ENCODE measurements at places on chromosomes 6 and 20.

GRCh38 chr6:121619987-121620740 lies 184.7 kb downstream of the GJA1 start:
- DNase-seq = no peak

GRCh38 chr6:22227824-22228610 lies 68.8 kb downstream of the PRL start:
- DNase-seq = no peak

DNA sequence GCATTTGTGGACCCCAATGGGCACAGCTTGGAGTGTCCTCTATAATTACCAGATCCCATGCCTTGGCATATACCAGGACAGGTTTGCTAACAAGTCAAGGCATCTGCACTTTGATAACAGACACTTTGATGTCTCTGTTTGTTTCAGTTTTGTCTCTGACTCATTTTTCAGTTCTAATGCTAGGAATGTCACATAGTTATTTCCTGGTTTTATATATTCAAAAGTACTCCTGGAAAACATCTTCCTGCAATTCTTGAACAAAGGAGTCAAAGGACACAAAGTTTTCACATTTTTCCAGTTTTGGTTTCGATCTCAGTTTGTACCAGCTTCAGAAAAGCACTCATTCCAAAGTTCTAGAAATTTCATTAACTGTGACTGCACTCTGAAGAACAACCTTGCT lies 188.1 kb downstream of the FOXC1 start:
- no peak for DNase-seq

GRCh38 chr6:85490516-85491248 lies 40.8 kb downstream of the NT5E start:
- no peak for DNase-seq

DNA sequence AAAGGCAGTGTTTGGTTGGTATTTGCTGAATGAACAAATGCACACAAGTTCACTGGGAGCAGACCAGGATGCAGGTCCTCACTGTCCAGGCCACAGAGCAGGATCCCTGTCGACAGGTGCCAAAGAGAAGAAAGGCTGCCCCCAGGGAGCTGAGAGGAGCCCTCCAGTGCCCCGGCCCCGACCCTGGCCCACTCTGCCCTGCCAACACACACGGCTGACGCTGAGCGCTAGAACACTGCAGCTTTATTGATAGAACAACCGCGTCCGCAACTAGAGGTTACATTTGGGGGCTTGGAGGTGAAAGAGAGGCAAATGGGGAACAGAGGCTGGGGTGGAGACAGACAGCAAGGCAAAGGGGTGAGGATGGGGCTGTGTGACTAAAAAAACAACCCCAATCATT lies 65.4 kb downstream of the MDGA1 start:
- no peak for DNase-seq

DNA sequence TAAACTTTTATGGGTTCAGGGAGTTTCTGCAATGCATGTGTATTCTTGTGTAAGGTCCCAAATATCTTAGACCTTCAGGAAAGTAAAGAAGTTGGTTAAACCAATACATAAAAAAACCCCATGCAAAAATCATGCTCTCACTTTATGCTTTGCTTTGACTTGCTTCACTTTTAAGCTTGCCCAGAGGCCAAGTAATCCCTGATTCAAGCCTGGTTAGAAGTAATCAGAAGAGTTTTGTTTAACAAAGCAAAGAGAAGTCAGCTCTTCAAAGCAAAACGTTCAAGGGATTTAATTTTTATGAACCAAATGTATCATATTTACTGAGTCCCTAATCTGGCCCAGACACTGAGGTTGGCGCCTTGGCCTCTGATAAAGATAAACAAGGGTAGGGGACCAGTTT lies 26.7 kb upstream of the FNDC1 start:
- DNase-seq = no peak

DNA sequence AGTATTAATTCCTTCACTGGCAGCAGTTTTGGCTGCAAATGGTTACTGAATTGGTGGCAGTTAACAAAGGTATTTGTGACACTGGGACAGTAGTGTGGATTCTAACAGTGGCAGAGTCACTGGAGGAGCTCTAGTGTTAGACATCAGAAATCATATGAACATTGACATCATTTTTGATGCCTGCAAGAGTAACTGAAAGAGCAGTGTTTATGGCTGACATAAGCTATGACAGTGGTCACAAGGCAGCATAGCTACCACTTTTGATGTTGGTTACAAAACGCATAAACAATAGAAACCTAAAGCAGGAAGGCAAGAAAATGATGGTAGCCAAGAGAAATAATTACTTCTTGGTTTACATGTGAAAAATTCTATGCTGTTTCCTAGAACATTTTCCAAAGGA lies 326.7 kb upstream of the MAN1A1 start:
- no peak for DNase-seq

DNA sequence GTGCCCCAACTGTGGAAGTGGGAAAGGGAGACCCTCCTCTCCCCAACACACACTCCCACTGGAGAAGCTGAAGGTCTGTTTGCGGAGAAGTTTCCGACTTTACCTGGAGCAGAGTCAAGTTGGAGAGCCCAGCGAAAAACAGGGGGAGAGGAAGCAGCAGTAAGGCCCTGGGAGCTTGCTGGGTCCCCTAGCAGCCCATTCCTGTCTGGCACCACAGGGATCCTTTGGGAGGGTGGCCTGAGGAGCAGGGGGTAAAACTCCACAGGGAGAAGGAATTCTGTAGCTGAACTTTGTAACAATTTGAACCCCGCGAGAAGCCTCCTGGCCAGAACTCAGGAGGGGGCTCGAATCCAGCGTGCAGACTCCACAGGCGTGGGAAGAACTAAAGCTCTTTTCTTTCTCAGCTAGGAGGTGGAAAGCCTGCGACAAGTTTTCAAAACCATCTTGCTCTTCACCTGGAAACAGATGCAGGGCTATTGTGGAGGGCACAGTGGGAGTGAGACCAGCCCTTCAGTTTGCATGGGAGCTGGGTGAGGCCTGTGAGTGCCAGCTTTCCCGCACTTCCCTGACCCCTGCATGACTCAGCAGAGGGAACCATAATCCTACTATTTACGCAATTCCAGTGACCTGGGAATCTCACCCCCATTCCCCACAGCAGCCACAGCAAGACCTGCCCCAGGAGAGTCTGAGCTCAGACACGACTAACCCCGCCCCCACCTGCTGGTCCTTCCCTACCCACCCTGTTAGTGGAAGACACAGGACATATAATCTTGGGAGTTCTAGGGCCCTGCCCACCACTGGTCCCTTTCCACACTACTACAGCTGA lies 25.8 kb downstream of the SERPINB9 start:
- DNase-seq = no peak
